ENCODE measurements at places on chromosomes 1 and 21.

DNA sequence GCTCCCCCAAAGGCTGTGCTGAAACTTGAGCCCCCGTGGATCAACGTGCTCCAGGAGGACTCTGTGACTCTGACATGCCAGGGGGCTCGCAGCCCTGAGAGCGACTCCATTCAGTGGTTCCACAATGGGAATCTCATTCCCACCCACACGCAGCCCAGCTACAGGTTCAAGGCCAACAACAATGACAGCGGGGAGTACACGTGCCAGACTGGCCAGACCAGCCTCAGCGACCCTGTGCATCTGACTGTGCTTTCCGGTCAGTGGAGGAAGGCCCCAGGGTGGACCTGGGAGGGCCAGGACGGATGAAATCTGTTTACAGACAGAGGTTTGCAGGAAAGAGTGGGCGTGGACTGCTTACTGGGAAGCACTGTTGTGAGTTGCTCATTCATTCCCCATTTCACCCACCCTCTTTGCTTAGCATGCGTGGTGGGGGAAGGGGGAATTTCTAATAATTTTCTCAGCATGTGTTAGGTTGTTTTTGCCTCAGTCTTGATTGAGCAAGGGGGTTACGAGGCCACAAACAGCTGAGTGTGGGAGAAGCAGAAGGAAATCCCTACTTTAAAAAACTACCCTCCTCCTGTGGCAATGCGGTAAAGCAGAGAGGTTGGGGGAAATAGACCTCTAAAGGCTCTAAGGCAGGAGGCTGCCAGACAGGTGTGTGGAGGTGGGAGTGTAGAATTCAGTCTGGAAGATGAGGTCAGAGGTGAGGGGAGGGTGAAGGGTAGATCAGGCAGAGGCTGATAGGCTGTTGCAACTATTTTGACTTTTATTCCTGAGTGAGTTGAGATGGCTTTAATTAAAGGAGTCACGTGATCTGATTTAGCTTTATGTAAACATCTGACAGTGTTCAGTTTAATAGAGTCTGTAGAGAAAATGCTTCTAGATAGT, 1.3 kb downstream of the FCGR2A start:
- no peak for DNase-seq

DNA sequence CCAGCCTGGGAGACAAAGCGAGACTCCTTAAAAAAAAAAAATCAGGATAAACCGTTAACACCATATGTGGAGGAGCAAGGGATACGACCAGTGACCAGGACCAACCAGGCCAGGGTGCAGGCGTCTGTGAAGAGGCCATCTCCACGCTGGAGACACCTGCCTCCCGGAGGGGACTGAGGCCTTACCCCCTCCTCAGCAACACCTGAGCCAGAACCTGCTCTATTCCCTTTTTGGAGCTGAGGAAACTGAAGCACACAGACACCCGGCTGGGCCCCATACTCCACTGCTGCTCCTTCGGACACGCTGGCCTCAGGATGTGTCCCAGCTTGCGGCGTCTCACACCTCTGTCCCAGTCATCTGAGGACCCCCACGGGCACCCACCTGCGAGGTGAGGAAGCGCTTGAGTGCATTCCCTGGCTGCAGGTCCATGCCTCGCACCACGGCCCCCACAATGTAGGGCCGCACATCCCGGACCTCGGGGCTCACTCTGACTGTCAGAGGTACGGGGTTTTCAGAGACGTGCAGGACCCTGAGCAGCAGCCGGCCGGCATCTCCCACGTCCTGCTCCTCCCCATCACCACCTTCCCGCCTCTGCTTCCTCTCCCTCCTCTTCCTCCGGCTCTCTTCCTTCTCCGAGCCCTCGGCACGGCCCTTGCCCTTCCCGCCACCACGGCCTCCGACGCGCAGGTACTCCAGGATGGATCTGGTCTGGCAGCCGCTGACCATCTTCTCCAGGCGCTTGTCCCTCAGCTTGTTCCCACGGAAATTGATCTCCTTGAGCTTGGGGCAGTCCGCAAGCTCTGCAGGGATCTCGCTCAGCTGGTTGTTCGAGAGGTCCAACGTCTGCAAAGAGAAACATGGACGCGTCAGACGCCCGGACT, 9.6 kb downstream of the LRRC47 start:
- no peak for DNase-seq

DNA sequence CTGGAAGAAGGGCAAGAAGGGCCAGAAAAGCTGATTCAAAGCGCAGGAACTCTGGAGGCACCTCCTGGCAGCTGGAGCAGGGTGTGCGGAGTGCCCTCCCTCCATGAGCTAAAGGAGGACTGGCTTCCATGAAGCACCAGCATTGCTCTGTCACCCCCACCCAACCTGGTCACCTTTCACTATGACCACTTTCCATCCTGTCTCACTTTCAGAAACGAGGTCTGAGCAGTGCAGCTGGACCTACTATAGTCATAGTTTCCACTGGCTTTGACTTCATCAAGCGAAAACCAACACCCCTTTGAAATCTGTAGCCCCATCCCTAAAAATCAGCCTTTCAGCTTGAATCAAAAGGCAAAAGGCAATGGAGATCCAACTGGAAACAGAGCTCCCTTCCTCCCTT, 84.8 kb upstream of the CACNA1E start:
- DNase-seq = no peak

DNA sequence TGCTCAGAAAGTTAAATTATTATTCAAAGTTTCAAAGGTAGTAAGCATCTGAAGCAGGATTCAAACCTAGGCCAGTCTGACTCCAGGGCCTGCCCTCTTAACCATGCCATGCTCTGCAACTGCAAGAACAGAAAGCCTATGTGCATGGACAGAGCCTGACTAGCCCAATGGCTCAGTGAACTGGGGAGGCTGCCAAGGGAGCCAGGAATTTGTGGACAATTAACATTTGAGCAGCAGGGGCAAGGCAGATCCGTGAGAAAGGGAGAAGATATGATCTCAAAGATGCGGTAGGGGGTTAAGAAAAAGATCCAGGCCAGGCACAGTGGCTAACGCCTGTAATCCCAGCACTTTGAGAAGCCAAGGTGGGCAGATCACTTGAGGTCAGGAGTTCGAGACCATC, 6.5 kb upstream of the ATP1A4 start:
- no peak for DNase-seq

DNA sequence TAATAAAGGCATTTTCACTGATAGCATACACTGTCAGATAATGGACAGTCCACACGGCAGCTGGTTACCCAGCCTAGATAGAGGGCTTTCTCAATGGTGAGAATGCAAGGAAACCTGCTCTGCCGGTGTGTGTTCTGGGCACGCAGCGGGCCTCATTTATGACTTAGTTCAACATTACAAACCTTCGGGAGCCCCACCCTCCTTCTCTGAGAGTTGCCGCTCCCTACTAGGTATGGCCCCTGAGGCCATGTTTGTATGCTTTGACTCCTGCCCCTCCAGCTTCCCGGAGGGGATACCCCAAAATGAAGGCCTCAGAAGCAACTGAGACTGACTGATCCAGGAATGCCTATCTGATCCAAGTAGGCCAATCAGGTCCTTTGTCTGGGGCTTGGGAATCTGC, 17.2 kb upstream of the FABP3 start:
- DNase-seq = no peak

All from activated CD4-positive, CD25-positive, alpha-beta regulatory T cell (primary cell).